ENCODE measurements at places on chromosomes 5 and 9.

DNA sequence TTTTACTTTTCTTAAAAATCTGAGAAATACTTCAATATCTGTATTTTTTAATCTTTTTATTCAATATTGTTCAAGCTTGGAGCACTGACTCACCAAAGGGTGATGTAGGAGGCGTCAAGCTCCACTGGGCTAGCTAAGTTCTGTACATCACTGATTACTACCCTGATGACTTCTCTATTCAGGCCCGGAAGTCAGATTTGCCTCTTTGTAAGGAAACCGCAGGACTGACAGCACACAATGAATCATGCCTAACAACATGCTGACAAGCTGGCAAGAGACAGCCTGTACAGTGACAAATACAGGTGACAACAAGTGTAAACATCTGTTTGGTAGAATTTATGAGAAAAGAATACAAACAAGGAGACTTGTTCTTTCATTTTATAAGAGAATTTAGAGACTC lies 627.9 kb upstream of the RORB start:
- peak; percentile 37 for DNase-seq

DNA sequence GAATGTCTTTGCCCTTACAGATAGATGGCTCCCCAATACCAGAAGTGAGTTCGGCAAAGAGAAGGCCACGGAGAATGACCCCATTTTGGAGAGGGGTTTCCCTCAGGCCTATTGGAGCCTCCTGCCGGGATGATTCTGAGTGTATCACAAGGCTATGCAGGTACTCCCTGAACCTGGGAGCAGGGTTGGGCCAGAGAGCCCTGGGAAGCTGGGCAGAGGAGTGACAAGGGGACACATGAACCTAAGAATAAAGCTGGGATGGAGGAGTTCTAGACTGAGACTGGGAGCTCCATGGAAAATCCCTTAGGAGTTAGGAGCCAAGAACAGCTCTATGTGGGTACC lies 433 bp downstream of the LEAP2 start:
- no peak for DNase-seq

GRCh38 chr9:100472268-100472667 lies 681 bp upstream of the TMEFF1 start:
- DNase-seq, result no peak

GRCh38 chr5:100840789-100841188 lies 62.3 kb downstream of the ST8SIA4 start:
- no peak for DNase-seq

- DNase-seq, result peak; percentile 76
These were observed 344.6 kb downstream of the PDE4D start for GRCh38 chr5:59548807-59549357.

DNA sequence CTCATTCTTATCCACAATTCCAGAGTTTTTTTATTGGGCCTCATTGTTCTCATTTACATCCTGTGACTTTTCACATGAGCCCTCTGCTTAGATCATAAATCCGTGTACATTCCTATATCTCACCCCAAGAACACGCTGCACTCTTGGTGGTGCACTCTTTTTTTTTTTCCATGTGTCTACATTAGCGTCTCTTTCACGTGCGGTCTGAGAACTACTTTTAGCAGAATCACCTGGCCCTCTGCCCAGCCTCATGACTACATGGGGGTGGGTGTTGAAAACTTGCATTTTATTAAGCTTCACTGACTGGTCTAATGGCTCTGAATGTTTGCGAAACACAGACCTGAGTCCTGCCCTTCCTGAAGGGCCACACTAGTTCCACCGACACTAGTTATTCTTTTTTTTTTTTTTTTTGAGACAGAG lies 18.6 kb downstream of the C9orf57 start:
- no peak for DNase-seq

DNA sequence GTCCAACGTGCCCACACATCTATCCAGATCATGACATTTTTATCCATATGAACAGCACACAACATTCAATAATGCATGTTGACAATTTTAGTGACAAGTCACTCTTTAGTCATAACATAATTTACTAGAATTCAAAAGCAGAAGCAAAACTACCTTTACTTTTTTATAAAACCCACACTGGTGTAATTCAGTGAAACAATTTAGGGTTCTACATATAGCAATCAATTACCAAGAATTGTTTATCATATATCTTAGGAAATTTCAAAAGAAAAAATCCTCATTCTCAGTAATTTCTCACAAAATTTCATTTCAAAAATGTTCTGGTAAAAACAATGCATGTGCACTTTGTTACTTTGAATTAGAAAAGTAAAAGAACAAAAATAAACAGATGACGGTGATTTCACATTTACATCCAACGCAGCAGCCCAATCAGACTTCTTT lies 12.6 kb downstream of the AUH start:
- no peak for DNase-seq

GRCh38 chr5:139389701-139390638 lies at the start of gene MZB1:
Gene MZB1, minus strand, starts transcription at chr5:139389913. Its CDS starts 57 bp downstream, at chr5:139389856.
- DNase-seq, result no peak

DNA sequence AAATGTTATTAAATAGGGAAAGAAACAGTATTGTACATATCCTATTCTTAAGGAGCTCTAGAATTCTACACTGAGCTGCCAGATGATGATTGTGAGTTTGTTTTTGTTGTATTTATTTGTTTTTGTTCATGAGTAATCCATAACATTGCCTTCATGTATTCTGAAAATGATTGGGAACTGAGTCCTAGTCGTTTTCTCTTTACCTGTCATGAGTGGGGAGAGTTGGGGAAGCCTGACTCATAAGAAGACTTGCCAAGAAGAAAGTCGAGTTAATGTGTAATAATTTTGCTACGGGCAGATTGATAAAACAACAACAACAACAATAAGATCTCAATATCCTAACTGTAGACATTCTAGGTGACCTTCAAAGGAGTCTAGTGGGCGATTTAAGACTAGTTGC lies 103.8 kb downstream of the ANKRD55 start:
- no peak for DNase-seq

- no peak for DNase-seq
These were observed 30.4 kb downstream of the DUSP1 start for GRCh38 chr5:172740428-172741205.

GRCh38 chr5:177366528-177367322 lies 9.0 kb downstream of the RGS14 start:
- no peak for DNase-seq
